ENCODE measurements at places on chromosomes 2 and 18.

DNA sequence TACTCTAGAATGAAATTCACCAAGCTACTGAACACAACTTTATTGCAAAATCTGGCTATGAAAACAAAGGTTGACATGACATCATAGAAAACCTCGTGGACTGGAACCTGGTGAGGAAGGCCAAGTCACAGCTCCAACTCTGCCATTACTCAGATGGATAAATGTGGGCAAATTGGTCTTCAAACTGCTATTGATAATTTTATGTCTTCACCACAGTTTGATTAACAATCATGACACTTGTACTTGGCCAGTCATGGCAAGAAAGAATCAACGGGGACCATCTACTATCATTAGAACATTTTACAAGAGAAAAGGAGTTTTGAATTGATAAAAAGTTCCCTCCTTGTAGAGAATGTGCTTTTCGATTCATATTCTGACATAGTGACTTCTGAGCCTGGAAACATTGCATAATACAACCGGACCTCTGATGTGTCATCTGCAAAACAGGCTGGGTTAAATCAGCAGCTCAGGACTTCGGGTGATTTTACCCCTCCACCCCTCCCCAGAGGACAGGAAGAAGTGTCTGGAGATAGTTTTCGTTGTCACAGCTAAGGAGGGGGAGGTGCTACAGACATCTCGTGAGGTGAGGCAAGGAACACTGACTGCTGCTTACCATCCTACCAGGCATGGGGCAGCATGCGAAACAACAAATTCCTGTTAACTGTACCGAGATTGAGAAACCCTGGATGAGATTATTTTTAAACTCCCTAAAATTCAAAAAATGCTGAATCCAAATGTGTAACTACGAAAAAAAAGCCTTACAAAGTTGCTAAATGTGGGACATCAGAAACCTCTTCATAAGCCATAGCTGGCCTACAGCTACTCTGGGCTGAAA is 8.4 kb downstream of the L3MBTL4 start:
- DNase-seq: peak; percentile 33

- DNase-seq: no peak
Observed at GRCh38 chr18:45081566-45082181, 401.0 kb downstream of the SETBP1 start.

DNA sequence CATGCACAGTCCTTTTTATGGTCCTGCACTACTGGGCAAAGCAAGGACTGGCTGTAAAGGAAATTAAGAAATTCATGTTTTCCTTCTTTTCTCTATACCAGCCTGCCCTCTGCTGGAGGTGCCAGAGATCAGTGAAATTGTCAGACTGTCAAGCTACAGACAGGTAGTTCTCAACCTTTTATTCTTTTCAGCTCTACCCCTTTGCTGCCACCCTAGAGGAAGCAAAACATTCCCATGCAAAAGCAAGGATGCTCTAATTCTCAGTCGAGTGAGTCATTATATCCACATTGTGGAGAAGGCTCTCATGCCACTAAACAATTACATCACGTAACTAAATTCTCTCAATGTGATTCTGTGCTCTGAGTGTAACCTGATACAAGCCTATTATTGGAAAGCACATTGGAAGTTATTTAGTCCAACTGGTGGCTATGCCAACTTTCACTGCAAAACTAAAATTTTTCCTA is 25.0 kb upstream of the RAPGEF4 start:
- no peak for DNase-seq

DNA sequence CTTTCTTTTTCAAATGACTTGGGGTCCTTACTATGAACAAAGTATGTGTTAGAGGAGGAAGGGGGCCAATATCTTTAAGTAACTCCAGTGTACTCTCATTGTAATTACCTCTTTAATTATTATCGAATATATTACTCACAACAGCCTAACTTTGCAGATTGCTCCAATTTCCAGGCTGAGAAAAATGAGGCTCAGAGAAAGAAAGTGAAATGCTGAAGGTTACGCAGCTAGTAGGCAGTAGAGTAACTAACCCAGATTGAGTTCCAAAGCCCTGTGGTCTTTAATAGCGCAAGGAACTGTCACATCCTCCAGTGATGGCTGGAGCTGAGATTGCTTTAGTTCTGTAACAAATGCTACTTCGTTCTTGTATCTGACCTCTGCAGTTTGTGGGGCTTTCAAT is 2.2 kb upstream of the GYPC start:
- DNase-seq: no peak

GRCh38 chr2:8754106-8754776 is 72.4 kb downstream of the ID2 start:
- DNase-seq: no peak

GRCh38 chr2:172101821-172102390 is 794 bp downstream of the DLX2 start:
- no peak for DNase-seq

DNA sequence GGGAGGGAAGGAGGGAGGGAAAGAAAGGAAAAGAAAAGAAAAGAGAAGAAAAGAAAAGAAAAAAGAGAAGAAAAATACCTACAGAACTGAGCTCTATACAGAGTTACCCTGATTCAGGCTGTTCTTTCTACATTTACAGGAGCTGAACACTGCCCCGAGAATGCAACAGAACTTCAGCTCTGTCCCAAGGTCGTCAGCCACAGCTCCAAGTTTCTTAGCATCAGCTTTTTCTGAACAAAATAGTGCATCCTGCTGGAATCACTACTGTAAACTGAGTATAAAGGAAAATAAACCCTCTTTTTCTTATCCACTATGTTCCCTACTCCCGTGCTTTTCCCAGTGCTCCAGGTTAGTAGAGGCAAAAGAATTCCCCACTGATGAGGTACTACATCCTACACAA is 4.7 kb upstream of the PPP4R1 start:
- DNase-seq: no peak

- DNase-seq: no peak
Observed at GRCh38 chr2:237798236-237799059, at the start of gene RBM44. Gene RBM44 (plus strand): TSS chr2:237798779. CDS start chr2:237813610, 14,831 bp downstream.

DNA sequence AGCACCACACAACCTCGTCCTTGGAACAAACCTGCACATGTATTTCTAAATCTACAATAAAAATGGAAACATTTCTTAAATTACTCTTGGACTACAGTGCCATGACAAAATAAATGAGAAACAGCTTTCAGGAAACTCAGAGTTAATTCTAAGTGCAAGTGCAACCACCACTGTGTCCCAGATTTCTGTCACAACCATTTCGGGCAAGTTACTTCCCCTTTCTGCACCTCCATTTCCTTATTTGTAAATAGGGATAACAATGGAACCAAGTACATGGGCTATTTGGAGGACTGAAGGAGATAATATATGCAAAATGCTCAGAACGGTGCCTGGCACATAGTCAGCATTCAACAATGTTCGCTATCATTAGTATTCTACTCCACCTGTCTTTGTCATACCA is 93.2 kb downstream of the CACNB4 start:
- DNase-seq: no peak

DNA sequence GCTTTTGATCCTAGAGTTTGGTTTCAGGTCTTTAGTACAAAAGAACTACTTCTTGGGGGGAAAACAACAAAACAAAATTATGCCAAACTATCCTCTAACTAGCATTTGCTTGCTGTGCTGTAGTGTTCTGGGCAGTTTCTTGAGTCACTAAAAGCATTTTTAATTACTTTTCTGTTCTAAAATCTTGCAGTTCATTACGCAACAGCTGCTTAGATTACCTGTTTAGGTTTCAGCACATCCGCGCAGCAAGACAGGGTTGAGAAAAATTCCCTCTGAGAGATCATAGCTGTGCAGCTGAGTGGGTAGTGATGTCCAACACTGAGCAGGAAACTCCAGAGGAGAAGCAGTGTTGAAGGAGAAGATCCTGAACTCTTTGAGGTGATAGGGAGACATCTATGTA is 9.0 kb downstream of the DAW1 start:
- DNase-seq: no peak

GRCh38 chr2:141554810-141555209 is 576.0 kb downstream of the LRP1B start:
- no peak for DNase-seq

GRCh38 chr2:100859902-100860301 is 40.0 kb downstream of the NPAS2 start:
- no peak for DNase-seq

GRCh38 chr2:157337978-157338377 is 12.4 kb upstream of the ERMN start:
- DNase-seq: no peak

GRCh38 chr2:16881122-16881521 is 215.5 kb upstream of the CYRIA start:
- no peak for DNase-seq

- DNase-seq: no peak
Observed at GRCh38 chr2:210442878-210443277, 33.7 kb downstream of the LANCL1 start.

GRCh38 chr2:237715459-237715947 is 83.1 kb upstream of the RBM44 start:
- no peak for DNase-seq

DNA sequence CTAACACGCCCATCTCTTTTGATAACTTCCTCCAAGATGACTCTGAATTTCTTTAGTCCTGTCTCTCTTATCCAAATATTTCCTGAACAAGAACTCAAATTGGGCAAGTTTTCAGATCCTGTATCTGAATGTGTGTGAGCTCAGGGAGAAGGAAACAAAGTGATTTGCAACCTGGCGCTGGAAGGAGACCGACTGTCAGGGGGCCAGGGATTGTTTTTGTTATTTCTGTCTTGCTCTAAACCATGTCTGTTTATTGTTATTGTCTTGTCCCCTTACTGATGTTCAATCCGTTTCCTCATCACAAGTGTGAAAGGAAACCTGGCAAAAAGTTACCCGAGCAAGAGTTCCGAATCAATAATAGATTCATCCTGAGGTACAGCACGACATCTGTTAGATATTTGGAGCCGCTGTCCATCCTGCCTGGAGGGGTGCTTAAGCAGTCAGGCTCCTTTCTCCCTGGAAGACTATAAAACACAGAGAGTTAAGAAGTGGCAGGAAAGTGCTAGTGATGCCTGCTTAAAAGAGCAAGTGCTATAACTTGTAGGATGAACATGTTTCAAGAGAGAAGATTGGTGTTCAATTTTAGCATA is 132.5 kb upstream of the OSR1 start:
- no peak for DNase-seq

DNA sequence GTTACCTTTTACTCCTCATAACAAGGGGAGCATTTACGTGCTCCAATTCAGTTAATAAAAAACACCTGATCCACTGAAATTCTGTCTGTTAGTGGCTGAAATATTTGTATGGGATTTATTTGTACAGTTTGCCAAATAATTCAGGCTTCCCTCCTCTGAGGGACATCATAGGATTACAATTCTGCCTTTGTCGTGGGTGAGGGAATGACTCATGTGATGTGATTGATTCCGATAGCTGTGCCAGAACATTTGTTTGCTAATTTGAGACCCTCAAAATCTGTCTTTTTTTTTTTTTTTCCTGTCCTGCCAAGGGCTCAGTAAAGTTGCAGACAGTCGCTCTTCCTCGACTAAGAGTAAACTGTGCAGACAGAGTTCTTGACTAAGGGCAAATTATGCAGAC is 612.6 kb upstream of the CDH2 start:
- DNase-seq: no peak

DNA sequence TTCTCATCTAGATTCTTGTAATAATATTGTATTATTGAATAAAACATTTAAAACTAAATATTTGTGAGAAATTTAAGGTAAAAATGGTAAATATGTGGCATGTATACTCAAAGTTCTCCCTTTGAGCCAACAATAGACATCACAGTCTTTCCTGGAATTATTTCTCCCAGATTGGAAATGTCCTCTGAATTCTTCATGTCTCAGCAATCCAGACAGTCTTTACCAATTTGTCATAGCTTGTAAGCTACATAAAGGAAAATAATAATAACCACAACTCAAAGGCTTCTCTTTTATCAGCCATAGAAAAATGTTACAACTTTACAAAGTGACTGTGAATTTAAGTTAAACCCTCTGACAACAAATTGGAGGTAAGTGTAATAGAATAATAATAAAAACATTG is 784.9 kb downstream of the EPHA4 start:
- DNase-seq: no peak

- DNase-seq: no peak
Observed at GRCh38 chr18:61926532-61926931, 33.7 kb upstream of the RNF152 start.

DNA sequence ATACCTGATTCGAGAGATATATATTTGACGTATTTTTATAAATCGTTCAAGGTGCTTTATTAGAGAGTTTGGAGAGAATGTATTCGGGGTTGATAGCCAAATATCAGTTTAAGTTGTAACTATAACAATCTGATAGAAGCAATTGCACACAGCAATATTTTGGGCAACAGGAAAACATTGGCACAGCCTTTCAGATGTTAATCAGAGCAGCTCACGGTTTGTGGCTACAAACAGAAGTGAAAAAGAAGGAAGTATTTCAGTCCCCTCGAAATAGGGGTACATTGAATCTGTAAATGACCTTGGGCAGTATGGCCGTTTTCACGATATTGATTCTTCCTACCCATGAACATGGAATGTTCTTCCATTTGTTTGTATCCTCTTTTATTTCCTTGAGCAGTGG is 20.6 kb downstream of the SERPINB10 start:
- no peak for DNase-seq

DNA sequence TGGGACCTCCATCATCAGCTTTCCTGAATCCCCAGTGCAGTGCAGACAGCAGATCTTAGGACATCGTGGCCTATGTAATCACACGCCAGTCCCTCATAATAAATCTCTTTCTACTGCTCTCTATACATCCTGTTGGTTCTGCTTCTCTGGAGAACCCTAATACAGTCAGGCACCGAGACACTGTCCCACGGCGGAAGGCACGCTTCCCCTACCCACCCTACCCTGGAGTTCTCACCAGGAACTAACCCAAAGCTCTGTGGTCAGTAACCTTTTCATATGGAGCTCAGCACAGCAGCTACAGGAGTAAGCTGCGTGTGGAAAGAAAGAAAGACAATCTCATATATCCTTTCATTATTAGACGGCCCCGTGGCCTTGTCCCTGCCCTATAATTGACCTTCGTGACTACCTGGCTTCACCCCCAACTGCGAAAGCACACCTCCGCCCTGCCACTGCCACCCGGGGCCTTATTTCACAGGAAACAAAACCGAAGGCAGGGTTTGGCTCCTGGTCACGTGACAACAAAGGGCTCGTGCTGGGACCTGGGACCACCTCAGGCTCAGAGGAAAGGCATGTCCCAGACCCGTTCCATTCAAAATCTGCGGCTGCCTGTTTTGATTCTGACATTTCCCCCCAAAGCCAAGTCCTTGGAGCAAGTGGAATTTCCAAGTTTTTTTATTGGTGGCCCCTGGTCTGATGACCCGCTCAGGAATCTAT is 99.7 kb upstream of the ODC1 start:
- DNase-seq: no peak
